Hepatic stellate cell (primary cell): ENCODE measurements at places on chromosomes 7 and 10.

GRCh38 chr7:96013836-96014235 lies 241.5 kb downstream of the DYNC1I1 start:
- DNase-seq, result no peak

- DNase-seq, result no peak
Observed at GRCh38 chr10:95536017-95536416, 25.2 kb downstream of the SORBS1 start.

- no peak for DNase-seq
Observed at GRCh38 chr7:117048114-117048866, 95.0 kb downstream of the ST7 start.

GRCh38 chr10:24346877-24347519 lies 138.1 kb downstream of the KIAA1217 start:
- no peak for DNase-seq

- DNase-seq, result no peak
Observed at GRCh38 chr10:22999942-23000341, 72.1 kb downstream of the ARMC3 start.

GRCh38 chr7:137834552-137834951 lies 12.2 kb downstream of the DGKI start:
- DNase-seq, result no peak

- DNase-seq, result no peak
Observed at GRCh38 chr10:86658261-86658741, 4.0 kb downstream of the OPN4 start.

- no peak for DNase-seq
Observed at GRCh38 chr10:13062803-13063202, 37.2 kb upstream of the OPTN start.

- DNase-seq, result no peak
Observed at GRCh38 chr10:126702181-126702580, 31.7 kb upstream of the C10orf90 start.

DNA sequence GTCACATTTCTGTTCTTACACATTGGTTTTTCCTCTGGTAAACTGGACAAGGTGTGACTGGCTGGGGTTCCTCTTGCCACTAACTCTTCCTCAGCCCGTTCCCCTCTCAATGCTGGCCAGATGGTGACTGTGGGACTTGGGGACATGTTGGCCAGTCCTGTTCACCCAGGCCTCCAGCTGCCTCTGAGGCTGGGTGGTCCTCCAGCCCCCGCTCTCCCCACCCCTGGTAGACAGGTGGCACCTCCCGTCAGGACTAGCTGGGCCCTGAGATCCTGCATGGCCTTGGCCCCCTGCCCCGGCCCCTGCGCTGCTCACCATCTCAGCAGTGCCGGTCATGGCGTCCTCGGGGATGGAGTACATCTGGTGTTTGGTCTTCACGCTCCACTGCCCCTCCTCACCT lies 10.8 kb upstream of the MYL7 start:
- DNase-seq, result peak; percentile 1

DNA sequence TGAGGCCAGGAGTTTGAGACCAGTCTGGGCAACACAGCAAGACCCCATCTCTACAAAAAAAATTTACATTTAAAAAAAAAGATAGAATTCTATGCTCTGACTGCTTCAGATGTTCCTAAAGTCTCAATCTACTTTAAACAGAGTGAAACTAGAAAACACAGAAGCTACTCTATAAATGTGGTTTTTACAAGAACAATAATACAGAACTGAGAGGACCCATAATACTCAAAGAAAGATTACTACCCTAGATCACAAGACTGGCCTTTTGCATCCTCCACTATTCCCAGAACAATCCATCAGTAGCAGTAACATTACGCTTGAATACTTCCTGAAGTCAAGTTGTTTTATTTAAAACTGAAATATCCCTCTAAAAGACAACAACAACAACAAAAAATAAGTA lies 119.4 kb downstream of the ZFAND4 start:
- no peak for DNase-seq

- DNase-seq, result peak; percentile 29
Observed at GRCh38 chr10:77351386-77351785, 286.2 kb downstream of the KCNMA1 start.

GRCh38 chr10:99709480-99710229 lies 22.3 kb downstream of the COX15 start:
- peak; percentile 44 for DNase-seq

GRCh38 chr7:137915266-137915665 lies 68.5 kb upstream of the DGKI start:
- no peak for DNase-seq
